CD4-positive, CD25-positive, alpha-beta regulatory T cell (primary cell): ENCODE measurements at places on chromosomes 6 and 20. TPM values are rescaled to one million over a fixed set of nuclear protein-coding genes. Genes with fewer than 3 reads are reported as not detected.
A peak's percentile ranks its signal among the peaks of the same experiment; 100 is the strongest.

The LY6G6C gene
- total RNA-seq, result not detected

The OR2J2 gene
- total RNA-seq, result not detected

The CLDN20 gene
- not detected for total RNA-seq

The SLC25A27 gene
- total RNA-seq, result 0.54 TPM

The NFKBIE gene
- 53.8 TPM for total RNA-seq

The GMNN gene
- total RNA-seq, result 28.3 TPM

DNA sequence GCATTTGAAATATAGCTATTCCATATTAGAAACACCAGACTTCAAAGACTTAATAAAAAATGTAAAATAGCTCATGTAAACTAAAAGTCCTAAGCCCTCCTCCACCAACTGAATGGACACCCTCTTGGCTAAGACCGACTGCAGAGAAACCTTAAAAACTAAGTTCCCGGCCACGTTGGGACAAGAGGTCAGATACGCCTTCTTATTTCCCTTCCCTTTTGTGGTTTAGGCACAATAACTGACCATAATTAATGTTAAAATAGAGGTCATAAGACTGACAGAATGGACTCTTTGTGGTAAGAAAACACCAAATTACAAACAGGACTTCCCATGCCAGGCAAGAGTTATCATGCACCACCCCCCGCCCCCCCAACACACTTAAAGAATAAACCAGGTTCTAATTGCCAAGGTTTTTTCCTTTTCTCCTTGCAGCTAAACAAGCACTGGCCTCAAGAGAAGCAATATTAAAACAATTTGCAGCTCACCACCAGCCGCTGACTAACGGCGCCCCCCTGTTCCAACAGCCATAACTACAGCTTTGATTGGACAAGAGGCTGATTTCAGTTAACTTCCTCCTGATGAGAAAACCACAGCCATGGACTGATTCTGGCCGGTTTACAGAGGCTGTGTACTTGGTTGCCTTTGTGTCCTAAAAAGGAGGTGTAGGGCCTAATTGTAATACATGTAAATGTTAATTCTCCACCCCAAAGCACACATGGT lies 10.7 kb upstream of the LAMP5 start:
- no peak for DNase-seq

DNA sequence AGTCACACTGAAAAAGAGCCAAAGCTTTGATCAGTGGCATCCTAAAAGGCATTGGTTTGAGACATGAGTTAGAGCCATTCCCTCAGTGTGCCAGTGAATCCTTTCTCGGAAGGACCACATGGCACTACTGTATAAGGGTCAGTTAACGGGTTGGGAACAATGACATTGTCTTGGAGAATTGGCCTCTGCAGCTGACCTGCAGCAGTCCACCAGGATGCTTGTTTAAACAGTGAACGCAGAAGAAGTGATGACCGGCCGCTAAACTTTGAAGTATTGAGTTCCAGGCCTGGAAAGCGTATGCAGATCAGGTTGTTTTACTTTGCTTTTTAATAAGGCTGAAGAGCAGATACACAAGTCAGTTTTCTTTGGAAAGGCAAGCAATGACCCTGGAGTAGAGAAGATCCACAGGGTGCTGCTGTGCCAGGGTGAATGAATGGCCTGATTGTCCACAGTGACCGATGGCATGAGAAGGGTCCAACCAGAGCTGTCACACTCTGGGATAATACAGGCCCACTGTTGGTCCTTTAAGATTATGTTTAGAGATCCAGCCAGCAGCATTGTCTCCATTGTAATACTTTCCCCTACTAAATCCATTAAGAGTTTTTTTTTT lies 57.8 kb downstream of the GMPR start:
- no peak for DNase-seq

- DNase-seq, result no peak
Measured at GRCh38 chr6:13139119-13139518, 189.2 kb downstream of the TBC1D7 start.

- no peak for DNase-seq
Measured at GRCh38 chr6:79711167-79711566, 80.0 kb downstream of the SH3BGRL2 start.

- no peak for DNase-seq
Measured at GRCh38 chr6:111739257-111739696, 133.6 kb upstream of the TRAF3IP2 start.

GRCh38 chr6:110196874-110197273 lies 16.6 kb downstream of the CDC40 start:
- no peak for DNase-seq

GRCh38 chr6:35073211-35073610 lies 67.9 kb downstream of the TCP11 start:
- DNase-seq, result no peak

DNA sequence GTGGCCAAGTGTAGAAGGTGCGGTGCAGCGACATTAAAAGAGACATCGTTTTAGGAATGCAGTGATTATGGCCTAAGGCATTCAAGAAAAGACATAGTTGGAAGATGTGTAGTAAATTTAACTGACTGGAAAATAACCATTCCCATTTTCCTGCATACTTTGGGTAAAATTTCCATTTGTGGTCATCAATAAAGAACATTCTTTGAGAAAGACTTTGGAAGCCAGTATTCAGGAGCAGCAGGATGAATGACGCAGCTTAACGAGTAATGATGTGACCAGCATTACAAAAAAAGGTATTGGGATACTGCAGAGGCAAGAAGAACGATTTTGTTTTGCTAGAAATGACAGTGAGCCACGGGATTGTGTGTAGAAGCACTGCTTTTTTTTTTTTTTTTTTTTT lies 7.0 kb upstream of the RWDD1 start:
- no peak for DNase-seq

DNA sequence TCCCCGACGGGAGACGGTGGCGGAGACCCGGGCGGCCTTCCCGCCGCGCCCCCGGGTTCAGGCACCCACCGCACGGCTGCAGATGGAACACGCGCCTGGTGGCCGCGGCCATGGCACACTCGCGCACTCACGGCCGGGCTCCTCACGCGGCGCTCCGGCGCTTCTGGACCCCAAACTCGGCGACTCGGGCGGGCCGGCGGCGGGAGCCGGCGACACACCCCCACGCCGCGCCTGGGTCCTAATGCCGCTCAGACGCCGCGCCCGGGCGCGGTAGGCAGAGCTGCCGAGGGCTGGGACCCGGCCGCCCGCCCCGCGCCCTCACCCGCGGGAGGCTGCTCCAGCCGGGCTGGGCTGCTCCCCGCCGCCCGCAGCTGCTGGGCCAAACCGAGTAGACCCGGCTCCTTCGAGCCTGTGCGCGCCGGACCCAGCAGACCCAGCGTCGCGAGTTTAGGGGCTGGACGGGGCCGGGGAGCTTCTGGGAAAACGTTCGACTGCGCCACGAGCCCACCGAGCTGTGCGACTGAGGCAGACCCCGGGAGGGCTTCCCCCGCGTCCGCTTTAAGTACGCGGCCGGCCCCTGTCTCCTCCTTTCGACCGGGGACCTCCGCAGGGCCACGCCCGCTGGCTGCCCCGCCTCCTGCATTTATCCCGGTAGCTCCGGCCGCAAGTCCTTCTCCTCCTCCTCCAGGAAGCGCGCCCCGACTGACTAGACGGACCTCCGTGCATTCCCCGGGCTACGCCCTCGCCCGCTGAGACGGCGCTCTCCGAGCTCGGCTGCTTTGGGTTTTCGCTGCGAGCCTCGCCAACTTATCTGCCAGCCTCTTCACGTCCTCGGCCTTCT lies at the start of gene SLC4A11:
SLC4A11 (minus strand) TSS at position 165 of the 841 bp plus-strand sequence; CDS start at position 112, 53 bp downstream.
- peak; percentile 24 for DNase-seq

GRCh38 chr6:167689751-167690150 lies 137.0 kb upstream of the AFDN start:
- DNase-seq, result no peak

DNA sequence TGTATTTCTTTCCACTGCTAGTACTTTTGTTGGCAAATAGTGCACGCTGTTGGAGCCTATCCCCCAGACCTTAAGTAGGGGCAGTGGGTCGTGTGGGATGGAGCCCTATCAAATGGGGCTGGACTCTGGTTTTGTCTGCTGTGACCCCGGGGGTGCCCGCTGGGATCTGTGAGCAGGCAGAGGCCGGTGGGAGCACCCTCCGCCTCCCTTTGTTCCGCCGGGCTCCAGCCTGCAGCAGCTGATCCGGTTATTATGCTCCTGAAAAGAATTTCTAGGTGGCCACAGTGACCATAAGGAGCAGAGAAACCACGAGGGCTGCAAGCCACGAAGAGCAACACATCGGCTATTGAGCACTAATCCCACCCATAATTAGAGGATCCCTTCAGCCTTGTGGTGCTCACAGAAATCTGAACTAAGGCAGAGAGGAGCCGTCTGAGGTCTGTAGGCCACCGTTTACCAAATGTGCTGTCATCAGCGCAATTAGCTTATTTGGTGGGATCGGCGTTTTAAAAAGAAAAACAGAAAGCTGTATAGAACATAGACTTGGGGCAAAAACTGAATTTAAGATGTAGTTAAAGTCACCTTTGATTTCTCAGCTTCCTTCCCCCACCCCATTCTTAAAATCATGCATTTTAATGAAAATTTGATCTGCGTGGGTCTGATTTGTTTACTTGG lies 598.3 kb upstream of the JAG1 start:
- DNase-seq, result no peak

DNA sequence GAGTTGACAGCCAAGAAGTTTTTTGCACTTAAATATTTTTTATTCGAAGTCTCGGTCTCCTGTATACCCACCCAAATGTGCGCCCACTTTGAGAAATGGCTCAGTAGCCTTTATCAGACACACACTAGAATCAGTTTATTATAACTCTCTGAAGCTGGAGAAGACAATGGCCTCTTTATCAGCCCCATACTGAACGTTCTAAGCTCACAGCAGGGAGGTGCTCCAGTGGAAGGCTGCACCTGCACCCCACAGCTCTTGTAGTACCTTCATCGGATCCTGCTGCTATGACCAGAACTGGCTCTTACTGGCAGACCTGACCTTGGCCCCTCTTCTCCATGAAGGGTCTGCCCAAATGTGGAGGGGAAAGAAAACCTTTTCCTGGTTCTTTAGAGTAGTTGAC lies 165.0 kb upstream of the SCGN start:
- no peak for DNase-seq

GRCh38 chr20:58851221-58851968 lies 693 bp upstream of the GNAS-AS1 start:
- DNase-seq, result no peak

- DNase-seq, result no peak
Measured at GRCh38 chr20:44552950-44553908, 29.1 kb upstream of the PKIG start.

- DNase-seq, result no peak
Measured at GRCh38 chr6:25327432-25327831, 48.3 kb downstream of the CARMIL1 start.

- no peak for DNase-seq
Measured at GRCh38 chr6:70675822-70676221, 8.1 kb downstream of the SMAP1 start.

DNA sequence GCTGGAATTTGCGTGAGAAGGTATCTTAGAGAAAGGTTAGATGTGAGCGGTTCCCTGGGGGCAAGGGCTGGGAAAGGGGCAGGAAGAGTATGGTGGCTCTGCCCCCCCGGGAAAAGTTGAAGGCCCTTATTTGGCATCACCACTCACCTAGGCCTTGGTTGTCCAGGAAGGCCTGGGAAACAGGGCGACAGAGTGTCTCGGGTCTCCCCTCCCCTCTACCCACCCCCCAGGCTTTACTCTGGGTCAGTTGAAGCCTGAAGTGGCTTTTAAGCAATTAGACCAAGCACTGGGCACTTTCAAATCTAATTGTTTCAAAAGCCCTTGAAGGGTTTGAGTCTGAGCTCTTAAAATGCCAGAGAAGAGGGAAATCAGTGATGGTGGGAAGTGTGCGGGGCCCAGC lies 30.2 kb upstream of the FOXP4 start:
- no peak for DNase-seq

- no peak for DNase-seq
Measured at GRCh38 chr20:37881601-37882343, 21.2 kb upstream of the VSTM2L start.

GRCh38 chr20:7038029-7038428 lies 270.5 kb downstream of the BMP2 start:
- no peak for DNase-seq

DNA sequence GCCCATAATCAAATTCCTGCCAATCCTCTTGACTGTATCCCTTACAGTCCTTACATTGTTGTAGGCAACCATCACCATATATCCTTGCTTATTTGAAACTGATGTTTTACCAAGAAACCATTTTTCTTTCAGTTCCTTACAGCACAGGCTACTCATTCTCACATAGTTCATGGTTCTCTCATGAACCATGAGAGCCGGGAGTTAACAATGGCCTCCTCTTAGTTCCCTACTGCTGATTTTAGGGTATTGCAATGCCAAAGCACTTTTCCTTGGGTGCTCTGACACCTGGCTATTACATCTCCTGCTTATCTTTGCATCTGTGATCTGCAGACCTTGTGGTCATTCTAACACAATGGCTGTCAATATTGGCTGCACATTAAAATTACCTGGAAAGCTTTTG lies 133.4 kb downstream of the MYB start:
- no peak for DNase-seq
